Tibial nerve (tissue), 4 donors: ENCODE measurements at places on chromosomes 6 and 20. TPM values are rescaled to one million over a fixed set of nuclear protein-coding genes. Genes with fewer than 3 reads are reported as not detected.

PDE7B gene
- total RNA-seq: 17.4 TPM

LTB gene
- not detected for total RNA-seq

GSTA2 gene
- total RNA-seq: not detected

GRCh38 chr20:62117658-62118057, 4.6 kb upstream of the LSM14B start:
- DNase-seq: no peak

DNA sequence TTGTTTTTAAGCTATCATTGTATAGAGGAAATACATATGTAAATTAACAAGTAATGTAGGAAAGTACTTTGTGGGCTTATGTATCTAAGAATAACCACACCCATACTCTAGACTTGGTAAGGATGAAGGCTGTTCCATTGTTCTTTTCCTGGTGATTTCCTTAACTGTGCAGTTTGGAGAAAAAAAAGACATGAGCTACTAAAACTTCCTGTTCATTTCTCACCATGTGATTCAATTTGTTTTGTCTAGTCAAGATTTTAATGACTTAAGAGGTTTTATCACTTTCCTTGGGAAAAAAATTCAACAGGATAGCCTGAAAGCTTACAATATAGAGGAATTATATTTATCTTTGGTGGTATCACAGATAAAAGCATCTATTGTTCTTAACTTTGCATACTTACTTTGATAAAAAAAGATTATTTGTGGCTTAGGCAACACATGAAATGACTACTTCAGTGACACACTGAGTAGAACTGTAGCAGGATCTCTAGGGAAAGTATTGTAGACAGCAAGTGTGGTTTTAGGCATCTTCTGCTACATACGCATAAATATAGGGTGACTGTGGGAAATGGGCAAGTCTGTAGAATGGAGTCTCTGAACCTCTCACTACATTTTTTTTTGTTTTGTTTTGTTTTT, 80.3 kb downstream of the GJA1 start:
- DNase-seq: no peak

DNA sequence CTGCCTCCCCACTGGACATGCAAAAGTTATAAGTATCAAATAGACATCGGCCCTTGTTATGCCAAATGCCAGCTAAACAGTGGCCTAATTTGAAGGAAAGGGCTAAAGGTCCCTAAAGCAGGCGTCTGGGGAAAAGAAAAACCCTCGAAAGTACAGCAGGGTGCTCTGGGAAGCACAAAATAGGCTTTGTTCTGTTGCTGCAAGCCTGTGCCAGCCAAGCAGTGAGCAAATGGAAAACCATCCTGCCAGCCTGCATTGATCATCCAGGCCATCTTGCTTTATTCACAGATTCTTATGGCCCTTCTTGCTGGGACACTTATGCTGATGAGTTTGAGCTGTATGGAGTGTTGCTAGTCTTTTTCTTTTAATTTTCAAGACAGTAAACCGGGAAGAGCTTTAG, 62.2 kb upstream of the PLEKHG1 start:
- no peak for DNase-seq
